Germinal center (tissue), 1 donor: ENCODE measurements at places on chromosomes 4 and X.

GRCh38 chr4:87973283-87974169, 2.0 kb upstream of the SPP1 start:
- DNase-seq, result peak; percentile 22

GRCh38 chrX:105658136-105658535, 164.2 kb upstream of the NRK start:
- no peak for DNase-seq

DNA sequence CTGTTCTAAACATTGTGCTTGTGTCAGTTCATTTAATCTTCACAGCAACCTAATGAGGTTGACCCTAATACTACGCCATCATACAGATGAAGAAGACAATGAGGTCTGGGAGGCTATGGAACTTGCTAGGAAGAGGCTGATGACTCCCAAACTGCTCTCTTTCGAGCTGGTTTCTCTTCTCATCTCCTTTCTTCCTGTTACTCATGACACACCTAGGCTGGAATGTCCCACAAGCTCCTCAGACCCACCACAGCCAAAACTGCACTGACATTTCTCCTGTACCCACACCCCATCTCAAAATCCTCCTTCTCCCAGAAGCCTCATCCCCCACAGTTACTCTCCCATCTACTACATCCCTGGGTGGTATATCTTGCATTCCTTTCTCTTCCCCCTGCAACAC, 27.4 kb upstream of the PJA1 start:
- no peak for DNase-seq

GRCh38 chr4:87910795-87911194, 64.7 kb upstream of the SPP1 start:
- DNase-seq, result no peak

- no peak for DNase-seq
Observed at GRCh38 chr4:176839656-176840055, 46.9 kb upstream of the VEGFC start.

- DNase-seq, result no peak
Observed at GRCh38 chr4:39732728-39733127, 34.8 kb downstream of the UBE2K start.

DNA sequence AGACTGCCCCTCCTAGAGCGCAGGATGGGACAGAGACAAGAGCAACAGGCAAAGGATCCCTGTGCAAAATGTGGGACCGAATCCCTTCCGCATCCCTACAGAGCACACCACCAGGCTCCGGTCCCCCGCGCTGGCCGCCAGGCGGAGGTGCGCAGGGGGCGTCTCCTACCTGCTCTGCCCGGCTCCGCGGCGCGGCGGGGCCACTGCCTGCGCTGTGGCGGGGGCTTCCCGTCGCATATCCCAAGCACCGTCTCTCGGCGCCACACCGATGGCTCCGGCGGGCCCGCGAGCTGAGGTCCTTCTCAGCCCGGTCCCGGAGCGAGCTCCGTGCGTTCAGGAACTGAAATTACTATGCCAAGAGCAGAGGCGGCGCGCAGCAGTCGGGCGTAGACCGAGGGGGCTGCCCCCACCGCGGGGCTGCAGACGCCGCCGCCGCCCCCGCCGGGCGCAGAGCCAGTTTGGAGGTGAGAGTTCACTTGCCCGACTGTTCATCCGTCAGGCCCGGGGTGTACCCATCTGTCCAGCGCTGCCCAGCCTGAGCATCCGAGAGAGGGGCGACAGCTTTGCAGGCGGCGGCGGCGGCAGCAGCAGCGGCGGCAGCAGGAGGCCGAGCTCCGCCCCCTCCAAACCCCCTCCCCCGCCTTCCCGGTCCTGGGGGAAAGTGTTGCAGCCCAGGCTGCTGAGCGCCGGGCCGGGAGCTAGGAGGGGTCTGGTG, at the start of gene GPRIN3:
TSS of gene GPRIN3 (minus strand) at position 355 of the 715 bp plus-strand sequence. CDS start 57,690 bp downstream, outside the sequence.
- peak; percentile 63 for DNase-seq
